ENCODE measurements at places on chromosomes 5 and 9.

DNA sequence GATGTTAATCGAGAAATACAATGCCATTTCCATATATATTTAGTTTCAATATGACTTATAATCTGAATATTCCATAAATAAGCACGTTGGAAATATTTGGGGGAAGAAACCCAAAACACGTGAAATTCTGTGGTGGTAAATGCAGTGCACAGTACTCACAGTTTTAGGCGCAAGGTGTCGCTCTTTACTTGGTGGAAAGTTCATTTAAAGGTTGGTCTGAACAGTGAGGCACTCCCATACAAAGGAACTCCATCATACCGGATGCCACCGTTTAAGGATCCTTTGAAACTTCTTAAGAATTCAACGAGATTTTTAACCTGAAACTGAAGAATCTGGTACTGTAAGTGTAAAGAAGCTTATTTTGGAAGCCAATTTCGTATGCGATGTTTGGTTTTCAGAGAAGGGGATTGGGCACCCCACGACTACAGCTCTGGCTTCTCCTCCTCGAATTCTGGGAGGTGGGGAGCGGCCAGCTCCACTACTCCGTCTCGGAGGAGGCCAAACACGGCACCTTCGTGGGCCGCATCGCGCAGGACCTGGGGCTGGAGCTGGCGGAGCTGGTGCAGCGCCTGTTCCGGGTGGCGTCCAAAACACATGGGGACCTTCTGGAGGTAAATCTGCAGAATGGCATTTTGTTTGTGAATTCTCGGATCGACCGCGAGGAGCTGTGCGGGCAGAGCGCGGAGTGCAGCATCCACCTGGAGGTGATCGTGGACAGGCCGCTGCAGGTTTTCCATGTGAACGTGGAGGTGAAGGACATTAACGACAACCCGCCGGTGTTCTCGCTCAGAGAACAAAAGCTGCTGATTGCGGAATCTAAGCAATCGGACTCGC is at the start of gene PCDHA11:
Gene PCDHA11 (plus strand): TSS at position 237 of the 834 bp plus-strand sequence. CDS start 147 bp downstream, at position 384.
- no peak for DNase-seq

DNA sequence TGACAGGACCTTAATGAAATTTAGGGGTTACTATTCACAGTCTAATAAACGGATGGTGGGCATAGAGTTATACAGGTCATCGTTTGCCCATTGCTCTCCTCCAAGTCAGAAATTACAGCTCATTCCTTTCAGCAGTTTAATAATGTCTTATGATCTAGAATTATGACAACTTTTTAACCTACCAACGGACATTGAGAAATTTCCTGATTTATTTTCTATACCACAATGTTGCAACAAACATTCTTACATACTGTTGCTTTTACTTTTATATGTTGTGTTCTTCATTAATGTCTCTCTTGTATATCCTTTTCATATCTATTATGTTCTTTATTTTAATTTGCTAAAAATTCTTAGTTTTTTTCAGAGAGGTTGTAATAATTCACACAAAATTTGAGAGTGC is 152.8 kb upstream of the PRLR start:
- DNase-seq, result no peak

- no peak for DNase-seq
These were observed 117.0 kb upstream of the GNA14 start for GRCh38 chr9:77764894-77765780.

DNA sequence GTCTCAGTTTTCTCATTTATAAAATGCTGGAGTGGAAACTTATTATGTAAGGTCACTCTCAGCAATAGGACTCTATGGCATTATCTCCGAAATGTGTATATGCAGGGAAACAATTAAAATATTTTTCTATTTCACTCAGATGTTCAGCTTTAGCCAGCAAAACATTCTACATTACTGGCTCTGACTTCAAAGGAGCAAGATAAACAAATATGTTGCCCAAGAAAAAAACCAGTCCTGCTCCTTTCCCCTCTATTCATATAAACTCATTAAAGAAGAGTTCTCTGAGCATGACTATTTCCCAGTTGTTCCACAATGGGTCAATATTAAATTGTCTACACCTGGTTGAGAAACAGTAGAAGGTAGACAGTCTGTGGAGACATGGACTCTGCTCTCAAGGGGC is 155.0 kb downstream of the NPR3 start:
- DNase-seq, result no peak

Data from activated CD4-positive, CD25-positive, alpha-beta regulatory T cell (primary cell).